ENCODE measurements at places on chromosomes 1 and 21.

DNA sequence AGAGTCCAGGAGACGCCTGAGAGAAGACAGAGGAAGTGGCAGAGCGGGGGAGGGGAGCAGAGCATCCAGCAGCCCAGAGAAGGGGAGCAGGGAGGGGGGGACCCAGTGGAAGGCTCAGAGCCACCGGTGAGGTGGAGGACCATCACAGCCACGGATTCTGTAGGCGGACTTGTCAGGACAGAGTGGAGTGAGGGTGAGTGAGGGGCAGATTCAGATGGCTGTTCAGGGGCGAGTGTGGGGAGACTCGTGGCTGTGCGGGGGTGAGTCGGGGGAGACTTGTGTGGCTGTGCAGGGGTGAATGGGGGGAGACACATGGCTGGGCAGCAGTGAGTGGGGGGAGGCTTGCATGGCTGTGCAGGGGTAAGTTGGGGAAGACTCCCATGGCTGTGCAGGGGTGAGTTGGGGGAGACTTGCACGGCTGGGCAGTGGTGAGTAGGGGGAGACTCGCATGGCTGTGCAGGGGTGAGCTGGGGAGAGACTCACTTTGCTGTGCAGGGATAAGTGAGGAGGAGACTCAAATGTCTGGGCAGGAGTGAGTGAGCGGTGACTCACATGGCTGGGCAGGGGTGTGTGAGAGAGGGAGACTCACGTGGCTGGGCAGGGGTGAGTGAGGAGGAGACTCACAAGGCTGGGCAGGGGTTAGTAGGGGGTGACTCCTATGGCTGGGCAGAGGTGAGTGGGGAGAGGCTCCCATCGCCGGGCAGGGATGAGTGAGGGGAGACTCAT is 56.8 kb upstream of the ABCG1 start:
- no peak for DNase-seq

DNA sequence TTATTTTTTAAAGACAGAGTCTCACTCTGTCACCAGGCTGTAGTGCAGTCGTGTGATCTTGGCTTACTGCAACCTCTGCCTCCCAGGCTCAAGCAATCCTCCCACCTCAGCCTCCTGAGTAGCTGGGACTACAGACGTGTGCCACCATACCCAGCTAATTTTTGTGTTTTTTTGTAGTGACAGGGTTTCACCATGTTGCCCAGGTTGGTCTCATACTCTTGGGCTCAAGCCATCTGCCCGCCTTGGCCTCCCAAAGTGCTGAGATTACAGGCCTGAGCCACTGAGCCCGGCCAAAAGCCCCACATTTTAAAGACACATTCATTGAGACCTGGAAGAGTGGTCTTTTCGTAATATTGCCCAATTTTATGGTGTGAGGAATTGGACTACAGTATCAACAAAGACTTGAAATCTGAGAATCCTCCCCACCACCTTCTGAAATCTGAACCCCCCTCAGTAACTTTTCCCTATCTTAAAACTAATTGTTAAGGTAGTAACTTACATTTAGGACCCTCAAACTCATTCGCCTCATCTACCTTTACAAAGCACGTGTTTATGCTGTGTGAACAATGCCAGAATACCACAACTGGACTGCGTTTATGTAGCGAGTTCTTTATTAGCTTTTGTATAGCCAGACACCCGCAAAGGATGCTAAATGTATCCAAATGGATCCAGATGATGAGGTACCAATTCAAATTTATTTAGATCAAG is 2.7 kb downstream of the ERRFI1 start:
- no peak for DNase-seq

GRCh38 chr21:33403786-33404585 is 773 bp downstream of the IFNGR2 start:
- peak; percentile 80 for DNase-seq

DNA sequence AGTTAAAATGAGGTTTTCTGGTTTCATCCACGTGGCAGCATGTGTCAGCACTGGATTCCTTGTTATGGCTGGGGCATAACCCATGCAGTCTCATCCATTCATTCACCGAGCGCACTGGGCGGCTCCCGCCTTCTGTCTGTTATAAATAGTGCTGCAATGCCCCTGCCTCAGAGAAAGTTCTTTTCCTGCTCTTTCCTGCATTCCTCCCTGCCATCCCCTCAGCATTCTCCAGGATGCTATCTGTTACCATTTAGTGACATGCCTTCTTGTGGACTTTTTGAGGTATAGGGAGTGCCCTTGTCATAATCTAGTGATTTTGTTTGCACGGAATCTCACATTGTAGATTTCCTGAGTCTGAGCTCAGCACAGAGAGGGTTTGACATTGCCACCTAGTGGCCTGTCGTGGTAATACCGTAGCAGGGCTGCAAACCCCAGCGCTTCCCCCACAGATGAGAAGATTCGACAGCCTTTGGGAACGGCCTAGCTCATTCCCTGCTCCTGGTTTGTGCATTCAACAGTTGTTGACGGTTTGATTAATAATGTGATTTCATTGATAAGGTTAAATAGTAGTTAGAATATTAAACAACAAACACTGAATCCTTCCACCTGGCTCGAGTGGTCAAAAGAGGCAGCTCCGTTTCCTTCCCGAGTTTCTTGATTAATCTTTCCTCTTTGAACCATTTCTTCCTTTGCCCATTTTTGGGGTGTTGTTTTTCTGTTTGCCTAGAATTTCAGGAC is 46.3 kb downstream of the UMODL1 start:
- DNase-seq, result peak; percentile 72

DNA sequence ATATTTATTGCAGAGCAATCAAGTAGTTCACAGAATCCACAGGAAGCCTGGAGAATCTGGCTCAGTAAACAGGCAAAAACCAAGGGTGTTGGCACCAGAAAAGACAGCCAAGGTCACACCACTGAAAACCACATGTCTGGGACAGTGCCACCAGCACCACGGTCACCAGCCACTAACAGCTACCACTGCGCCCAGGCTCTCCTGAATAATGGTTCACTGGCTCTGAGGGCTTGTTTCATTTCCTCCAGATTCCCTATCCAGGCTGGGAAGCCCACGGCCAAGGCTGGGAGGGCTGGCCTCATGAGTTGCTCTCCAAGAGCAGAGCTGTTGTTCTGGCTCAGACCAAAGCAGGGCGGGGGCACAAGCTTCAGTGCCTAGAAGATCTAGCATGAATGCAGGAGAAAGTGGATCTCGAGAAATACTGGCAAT is 54.5 kb upstream of the PTGFRN start:
- DNase-seq, result peak; percentile 65

- peak; percentile 58 for DNase-seq
These were observed 12.7 kb downstream of the TFF2 start for GRCh38 chr21:42337830-42338728.

DNA sequence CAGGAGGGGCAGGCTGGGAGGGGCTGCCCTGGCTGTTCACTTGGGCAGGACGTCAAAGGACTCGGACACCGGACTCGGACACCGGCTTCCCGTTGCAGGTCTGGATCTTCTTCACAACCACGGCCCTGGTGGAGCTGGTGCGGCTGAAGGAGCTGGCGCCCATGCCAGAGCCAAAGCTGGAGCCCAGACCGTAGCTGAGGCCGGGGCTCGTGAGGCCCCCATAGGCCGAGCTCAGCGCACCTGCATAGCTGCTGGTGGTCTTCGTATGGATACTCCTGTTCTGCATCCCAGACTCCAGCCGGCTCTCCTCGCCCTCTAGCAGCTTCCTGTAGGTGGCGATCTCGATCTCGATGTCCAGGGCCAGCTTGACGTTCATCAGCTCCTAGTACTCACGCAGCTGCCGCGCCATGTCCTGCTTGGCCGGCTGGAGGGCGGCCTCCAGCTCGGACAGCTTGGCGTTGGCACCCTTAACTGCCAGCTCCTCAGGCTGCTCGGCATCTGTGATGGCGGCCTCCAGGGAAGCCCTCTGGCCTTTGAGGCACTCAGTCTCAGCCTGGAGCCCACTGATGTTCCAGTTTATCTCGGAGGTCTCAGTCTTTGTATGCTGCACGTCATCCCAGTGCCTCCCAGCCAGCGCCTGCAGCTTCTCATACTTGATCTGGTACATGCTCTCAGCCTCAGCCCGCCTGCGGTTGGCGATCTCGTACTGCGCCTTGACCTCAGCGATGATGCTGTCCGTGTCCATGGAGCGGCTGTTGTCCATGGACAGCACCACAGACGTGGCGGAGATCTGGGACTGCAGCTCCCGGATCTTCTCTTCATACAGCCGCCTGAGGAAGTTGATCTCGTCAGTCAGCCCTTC is 15.1 kb upstream of the KLF17 start:
- no peak for DNase-seq

- DNase-seq, result no peak
These were observed 53.0 kb downstream of the TBX19 start for GRCh38 chr1:168333562-168334276.

DNA sequence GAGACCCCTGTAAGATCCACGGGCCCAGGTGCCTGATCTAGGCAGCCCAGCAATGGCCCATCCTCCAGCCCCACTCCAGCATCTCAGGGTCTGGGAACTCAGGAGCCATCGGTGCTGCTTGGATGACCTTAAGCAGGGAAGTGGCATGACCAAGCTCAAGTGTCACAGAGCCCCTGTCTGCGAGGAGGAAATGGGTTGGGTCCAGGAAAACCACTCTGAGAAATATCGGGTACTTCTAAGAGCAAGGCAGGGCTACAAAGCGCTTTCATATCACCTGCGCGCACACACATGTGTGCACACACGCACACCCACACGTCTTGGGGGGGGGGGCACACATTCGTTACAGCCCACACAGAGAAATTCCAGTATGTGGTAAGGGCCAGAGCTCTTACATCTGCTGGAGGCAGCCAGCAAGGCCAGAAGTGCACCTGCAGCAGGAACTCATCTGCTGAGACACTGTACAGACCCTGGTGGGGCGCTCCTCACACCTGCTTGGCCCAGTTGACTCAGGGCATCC is 32.6 kb upstream of the SPOCD1 start:
- no peak for DNase-seq
